ENCODE measurements at places on chromosomes 12 and 14.
A peak's percentile ranks its signal among the peaks of the same experiment; 100 is the strongest.

DNA sequence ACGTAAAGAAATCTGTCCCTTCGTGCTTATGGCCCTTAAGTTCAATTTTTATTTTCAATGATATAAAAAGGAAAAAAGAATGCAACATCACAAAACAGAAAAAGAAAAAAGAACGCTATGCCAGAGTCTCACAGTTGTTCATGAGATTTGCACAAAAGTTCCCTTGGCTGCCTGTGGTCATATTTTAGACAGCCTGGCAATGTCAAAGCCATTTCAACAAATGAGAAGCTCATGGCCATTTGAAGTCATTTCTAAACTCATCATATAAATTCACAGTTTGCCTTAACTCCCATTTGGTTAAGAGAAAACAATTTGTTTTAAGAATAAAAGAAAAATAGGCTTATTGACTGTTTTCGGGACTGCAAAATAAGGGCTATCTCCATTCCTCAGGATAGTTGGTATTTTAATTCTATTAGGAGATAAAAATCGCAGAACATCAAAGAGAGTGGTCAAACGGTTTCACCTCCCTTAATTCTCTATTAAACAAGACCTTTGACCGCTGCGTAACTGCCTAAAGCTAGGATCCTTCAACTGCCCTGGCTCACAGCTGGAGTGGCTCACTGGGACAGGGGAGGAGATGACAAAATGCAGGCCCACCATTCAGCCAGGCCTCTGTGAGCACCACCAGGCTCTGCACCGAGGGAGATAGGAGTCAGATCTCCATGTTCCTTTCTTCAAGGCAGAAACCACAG is 119.2 kb upstream of the DAAM1 start:
- DNase-seq: no peak

GRCh38 chr14:86708846-86709339 is 1178.9 kb downstream of the FLRT2 start:
- no peak for DNase-seq

GRCh38 chr12:79424109-79424721 is 266.5 kb downstream of the PAWR start:
- DNase-seq: peak; percentile 96

- peak; percentile 69 for DNase-seq
These were observed 276.2 kb downstream of the SSPN start for GRCh38 chr12:26471560-26471959.

DNA sequence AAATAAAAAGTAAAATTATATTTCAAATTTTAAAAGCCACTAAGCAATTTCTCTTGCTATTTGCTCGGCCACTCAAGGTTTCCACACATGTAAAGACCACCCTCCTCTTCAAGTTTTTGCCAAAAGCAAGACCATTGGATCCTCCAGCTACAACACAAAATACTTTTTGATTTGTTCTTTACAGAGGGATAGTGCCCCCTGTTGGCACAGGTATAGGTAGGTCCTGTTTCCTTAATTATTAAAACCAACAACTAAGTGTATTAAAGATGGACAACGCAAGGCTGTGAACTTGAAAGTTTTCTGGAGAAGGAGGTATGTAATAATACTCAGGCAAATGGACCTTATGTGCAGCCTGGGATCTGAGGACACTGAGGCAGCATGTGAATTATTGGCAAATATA is 23.8 kb downstream of the ATP6V1D start:
- DNase-seq: peak; percentile 33

DNA sequence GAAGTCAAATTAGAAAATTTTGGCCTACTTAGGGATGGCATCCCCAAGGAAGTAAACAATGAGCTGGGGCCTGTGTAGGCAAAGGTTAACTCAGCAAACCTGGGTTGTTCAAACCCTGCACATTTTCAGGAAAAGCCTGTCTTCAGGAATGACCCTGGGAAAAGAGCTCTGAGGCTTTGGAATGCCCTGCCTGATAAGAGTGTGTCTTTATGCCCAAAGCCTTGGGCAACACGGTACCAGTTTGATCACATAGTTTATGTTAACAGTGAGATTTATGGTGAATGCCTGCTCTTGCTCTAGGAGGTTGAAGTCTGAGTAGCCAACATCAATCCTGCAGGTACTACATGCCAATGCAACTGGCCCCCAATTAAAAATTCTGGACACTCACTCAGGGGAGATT is 28.2 kb upstream of the STAB2 start:
- no peak for DNase-seq

- no peak for DNase-seq
These were observed 60.9 kb downstream of the ELK3 start for GRCh38 chr12:96255077-96255476.

DNA sequence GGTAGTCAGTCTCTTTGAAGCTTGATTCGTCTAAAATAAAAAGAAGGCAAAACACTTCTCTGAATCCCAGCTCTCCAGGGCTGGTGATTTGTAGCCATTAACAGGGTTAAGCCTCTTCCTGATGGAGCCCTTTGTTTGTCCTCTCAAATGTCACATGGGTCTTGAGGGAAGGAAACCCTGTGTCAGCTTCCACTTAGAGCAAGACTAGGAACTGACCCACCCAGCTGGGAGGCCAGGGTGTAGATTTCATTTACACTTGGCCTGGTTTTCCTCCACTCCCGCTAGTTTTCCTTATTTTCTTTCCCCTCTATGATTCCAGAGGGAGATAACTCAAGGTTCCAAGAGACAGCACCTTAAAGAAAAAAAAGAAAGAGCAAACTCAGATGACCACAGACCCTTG is 230.5 kb upstream of the EGLN3 start:
- no peak for DNase-seq

- no peak for DNase-seq
These were observed 114.2 kb downstream of the C12orf75 start for GRCh38 chr12:105444653-105445102.

- no peak for DNase-seq
These were observed 17.6 kb downstream of the AVIL start for GRCh38 chr12:57800965-57801364.

GRCh38 chr14:99530407-99531155 is 49.4 kb downstream of the CCNK start:
- no peak for DNase-seq

DNA sequence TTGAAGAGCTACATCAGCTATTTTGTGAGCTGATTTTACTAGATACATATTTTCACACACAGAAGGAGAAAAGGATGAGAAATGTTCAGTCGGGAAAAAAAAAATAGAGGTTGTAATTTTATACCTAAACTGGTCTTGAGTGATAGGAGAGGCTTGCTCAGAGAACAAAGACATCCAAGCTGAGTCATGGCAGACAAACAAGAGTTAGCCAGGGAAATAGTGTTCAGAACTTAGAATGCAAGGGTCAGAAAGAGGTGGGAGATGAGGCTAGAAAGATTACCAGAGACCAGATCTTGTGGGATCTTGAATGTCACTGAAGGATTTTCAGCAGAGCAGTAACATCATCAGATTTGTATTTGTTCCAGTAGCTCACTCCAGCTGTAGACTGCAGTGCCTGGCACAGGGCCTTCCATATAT is 121.9 kb upstream of the ATF1 start:
- DNase-seq: peak; percentile 71

GRCh38 chr12:104740668-104741067 is 217.4 kb downstream of the SLC41A2 start:
- no peak for DNase-seq

GRCh38 chr12:57469296-57470164 is 9.9 kb downstream of the GLI1 start:
- no peak for DNase-seq

GRCh38 chr12:115871714-115872113 is 405.8 kb downstream of the MED13L start:
- peak; percentile 22 for DNase-seq

DNA sequence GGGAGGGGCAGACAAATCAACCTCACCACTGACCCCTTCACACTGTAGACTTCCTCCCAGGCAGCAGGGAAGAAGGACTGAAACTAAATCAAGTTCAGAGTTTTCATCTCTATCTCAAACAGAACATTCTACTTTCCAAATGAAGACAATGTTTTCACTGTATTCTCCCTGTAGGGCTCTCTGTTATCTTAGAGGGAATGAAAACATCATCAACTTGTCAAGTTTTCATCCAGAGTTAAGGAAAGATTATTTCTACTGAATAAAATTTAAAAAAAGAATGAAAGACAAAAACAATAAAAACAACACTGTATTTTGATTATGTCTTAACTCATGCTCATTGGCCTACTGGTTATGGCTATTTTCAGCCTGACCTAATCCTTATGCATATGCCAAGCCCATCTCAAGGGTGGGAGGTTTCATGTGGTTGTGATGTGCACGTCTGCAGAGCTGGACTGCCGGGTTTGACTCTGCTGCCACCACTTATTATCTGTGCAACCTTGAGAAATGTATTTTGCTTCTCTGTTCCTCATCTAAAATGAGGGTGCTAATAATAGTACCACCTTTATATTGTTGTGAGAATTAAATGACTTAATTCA is 152.0 kb upstream of the AVPR1A start:
- DNase-seq: no peak

DNA sequence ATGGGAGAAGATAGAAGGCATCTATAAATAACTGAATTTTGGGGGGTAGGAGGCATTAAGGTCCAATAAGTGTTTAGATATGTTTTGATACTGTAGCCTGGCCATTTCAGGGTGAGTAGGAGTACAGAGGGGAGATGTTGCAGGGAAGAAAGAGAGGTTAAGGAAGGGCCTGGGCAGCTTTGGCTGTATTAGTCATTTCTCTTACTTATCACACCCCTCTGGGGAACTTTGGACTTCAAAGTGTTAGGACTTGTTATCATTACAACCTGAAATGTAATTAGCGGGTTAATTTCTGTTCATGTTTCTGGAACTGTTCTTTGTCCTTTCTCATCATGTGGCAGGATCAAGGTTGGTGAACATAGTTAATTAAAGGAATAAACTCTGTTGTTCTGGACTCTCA is 40.3 kb downstream of the SUSD6 start:
- no peak for DNase-seq

DNA sequence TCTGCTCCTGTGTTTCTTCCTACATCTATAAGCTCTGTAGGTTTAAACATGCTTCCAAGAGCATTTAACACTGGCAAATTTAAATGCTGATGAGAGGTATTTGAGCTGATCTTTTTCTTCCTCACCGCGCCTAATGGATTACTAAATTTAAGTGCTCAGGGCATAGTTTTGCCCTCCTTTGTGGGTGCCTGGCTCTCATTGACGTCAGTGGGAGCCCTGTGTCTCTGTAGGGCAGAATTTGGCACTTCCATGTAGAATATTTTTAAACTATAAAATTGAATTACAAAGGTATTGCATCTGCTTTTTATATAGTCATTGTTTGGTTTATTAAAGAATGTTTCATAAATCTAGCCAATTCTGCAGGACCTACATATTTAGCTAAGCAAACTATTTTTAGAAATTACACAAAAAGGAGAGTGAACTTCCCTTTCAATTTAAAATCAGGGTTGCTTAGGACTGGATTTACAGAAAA is 444.8 kb downstream of the AEBP2 start:
- DNase-seq: peak; percentile 67

- DNase-seq: no peak
These were observed 1.7 kb downstream of the FAIM2 start for GRCh38 chr12:49901986-49902385.

- no peak for DNase-seq
These were observed 1507.6 kb upstream of the SEL1L start for GRCh38 chr14:83041224-83041623.

GRCh38 chr12:93122569-93123091 is 193.5 kb upstream of the EEA1 start:
- DNase-seq: no peak

DNA sequence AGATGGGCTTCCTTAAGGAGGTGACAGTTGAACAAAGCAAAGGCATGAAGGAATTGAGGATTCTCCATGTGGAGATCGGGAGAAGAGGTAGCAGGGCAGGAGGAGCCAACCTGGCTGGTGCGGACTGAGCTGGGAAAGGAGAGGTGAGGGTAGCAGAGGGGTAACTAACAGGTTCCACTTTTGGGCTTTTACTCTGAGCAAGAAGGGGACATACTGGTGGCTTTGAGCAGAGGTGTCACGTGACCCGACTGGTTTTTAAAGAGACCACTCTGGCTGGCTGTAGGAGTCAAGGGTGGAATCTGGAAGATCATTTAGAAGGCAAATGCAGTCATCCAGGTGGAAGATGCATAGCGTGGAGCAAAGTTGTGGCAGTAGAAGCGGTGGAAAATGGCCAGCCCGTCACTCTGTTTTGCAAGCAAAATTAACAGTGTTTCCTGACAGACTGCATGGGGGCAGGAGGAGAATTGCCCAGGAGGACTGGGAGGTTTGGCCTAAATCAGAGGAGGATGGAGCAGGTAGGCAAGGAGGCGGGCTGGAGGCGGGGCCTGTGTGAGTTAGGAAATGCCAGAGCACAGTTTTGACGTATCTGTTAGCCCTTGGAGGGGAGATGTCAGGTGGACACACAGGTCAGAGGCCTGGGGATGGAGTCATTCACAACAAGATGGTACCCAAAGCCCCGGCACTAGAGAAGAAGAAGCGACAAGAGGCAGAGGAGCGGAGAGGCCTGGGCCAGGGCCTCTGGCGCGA is 156.3 kb upstream of the FKBP4 start:
- no peak for DNase-seq

- peak; percentile 14 for DNase-seq
These were observed 326.7 kb downstream of the SLC6A15 start for GRCh38 chr12:84585776-84586395.

GRCh38 chr14:61599942-61600341 is 95.4 kb upstream of the HIF1A start:
- no peak for DNase-seq

GRCh38 chr12:95083938-95084337 is 10.5 kb upstream of the NR2C1 start:
- DNase-seq: peak; percentile 69

GRCh38 chr12:91249518-91250272 is 67.1 kb upstream of the DCN start:
- DNase-seq: peak; percentile 52

GRCh38 chr12:14802721-14803010 is 612 bp downstream of the WBP11 start:
- DNase-seq: no peak

DNA sequence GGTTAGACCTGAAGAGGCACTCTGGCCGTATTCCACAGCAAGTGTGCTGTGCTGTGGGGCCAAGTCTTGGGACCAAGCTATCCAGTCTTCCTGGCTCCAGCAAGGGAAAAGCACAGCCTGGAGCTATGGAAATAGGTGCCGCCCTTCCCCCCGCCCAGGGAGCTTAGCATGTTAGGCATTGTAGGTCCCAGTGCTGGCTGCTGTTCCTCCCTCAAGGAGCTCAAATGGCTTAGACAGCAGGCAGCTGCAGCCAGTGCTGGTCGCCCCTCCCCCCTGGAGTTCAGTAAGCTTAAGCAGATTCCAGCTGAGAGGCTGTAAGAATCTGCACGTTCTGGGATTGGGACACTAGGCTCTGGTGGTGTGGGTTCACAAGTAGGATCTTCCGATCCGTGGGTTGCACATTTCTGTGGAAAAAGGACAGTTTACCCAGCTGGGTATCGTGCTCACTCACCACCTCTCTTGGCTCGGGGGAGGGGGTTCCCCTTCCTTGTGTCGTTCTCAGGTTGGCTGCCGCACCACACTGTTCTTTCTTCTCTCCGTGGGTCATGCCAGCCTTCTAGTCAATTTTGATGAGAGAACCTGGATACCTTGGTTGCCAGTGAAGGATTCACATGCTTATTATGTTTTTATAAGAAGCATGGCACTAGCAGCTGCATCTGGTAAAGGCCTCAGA is 127.3 kb downstream of the CNTN1 start:
- DNase-seq: no peak

- no peak for DNase-seq
These were observed 159.3 kb downstream of the DACT1 start for GRCh38 chr14:58797010-58797429.

- peak; percentile 71 for DNase-seq
These were observed 115.8 kb downstream of the SLC25A47 start for GRCh38 chr14:100438678-100439592.
